NCI-H526 (cell line): ENCODE measurements at places on chromosomes 2 and 18.
A peak's percentile ranks its signal among the peaks of the same experiment; 100 is the strongest.

GRCh38 chr18:63339920-63340484 is 20.4 kb upstream of the BCL2 start:
- DNase-seq: peak; percentile 31

DNA sequence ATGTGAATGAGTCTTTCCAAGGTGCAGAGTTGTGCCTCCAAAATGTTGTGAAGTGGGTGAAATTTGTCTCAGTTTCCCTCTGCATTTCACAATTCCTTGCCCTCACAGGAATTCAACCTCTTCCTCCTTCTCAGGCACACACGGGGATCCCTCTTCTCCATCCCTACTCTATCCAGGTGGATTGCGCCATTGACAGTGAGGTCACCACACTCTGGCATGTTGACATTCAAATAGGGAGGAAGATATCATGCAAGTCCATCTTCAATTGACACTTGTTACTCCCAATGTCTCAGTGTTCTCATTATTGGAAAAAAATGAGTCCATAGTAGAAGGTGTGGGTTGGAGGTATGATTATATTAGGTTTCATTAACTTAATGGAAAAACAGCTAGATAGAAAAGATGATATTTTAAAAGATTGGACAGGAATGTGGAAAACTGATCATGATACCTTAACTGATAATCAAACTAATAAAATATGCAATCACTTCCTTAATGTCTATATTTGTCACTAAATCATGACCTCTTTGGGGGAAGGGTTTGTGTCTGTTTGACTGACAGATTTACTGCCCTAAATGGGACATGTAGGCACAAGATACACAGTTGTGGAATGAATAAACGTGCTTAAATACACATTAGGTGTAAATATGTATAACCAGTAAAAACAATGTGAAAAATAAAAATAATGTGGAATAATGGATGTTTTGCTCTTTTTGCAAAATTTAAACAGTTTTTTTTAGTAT is 213.8 kb upstream of the SLC8A1 start:
- DNase-seq: no peak

DNA sequence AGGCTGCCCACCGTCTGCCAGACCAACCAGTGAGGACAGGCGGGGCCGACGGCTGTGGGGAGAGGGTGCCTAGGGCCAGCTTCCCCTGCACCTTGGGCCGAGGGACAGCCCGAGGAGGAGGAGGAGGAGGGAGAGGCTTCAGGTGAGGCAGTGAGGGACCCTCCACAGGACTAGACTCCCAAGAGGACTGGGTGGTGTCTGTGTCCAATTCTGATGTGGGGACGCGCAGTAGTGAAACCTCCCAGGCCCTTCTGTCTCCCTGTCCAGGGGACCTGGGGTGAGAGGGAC is 19.8 kb upstream of the ASB1 start:
- no peak for DNase-seq

- peak; percentile 53 for DNase-seq
These were observed at the start of gene DOK6 for GRCh38 chr18:69400253-69400975. Gene DOK6 (plus strand): TSS chr18:69400888.

- peak; percentile 35 for DNase-seq
These were observed 24.4 kb downstream of the TFCP2L1 start for GRCh38 chr2:121260370-121261154.

DNA sequence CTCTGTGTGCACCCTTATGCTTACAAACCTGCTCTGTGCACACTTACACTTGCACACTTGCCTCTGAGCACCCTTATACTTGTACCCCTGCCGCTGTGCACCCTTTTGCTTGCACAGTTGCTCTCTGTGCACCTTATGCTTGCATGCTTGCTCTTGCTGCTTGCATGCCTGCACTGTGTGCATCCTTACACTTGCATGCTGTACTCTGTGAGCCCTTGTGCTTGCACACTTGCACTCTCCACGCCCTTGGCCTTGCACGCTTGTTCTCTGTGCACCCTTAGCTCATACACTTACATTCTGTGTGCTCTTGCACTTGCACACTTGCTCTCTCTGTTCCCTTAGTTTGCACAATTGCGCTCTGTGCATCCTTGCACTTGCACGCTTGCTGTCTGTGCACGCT is 78.3 kb downstream of the GNAL start:
- DNase-seq: no peak

- peak; percentile 4 for DNase-seq
These were observed 154.8 kb downstream of the ZNF236 start for GRCh38 chr18:76977108-76977621.

- no peak for DNase-seq
These were observed 92.6 kb upstream of the KCNE4 start for GRCh38 chr2:222959358-222959757.

- peak; percentile 16 for DNase-seq
These were observed 4.3 kb downstream of the STK39 start for GRCh38 chr2:168243061-168243460.

DNA sequence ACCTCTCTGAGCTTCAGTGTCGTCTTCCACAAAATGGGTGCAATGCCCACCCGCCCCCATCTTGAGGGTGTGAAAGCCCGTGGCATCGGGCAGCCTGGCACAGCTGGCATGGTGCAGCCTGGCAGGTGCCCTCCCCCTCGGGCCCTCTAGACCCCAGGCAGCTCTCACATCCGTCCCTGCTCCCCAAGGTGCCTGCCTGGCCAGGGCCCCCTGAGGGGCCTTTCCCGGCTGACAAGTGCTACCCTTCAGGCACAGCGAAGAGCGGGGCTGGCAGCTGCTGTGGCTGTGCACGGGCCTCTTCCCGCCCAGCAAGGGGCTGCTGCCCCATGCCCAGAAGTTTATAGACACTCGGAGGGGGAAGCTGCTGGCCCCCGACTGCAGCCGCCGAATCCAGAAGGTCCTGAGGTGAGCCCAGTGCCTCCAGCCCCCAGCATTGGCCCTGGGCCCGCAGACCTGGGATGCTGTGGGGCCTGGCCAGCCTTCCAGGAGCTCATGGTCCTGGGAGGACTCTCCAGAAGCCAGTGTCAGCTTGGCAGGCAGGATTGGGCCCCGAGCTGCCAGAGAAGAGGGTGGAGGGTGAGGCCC is 13.9 kb upstream of the GPR17 start:
- DNase-seq: no peak

DNA sequence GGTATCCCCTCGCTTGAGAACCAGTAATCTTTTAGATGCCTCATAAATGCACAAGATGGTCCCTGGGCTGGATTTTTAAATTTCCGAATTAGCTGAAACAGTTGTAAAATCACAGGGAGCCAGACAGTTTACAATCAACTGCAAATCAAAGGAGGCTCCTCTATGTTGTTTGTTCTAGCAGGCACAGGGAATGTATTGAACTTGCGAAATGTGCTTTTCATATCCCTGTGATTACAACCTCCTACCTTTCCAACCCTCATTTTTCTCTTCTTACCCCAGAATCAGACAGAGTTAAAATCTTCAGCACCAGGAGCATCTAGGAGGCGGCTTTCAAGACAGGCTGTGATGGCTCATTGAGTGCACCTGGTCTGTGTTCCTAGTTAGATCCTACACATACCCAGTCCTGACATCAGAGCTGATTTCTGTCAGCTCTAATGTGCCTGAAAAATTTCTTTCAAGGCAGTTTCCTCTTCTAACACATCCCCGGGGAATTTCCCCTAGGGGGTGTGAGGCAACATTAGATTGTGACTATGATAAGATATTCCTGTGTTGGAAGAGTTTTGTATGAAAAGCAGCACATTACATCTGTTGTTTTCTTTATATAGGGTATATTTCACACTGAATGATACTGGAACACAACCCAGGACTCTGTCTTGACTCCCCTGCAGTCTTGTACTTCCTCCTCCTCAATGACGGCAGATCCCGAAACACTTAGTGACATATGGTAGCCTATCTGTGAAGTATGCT is 17.9 kb upstream of the CAVIN2 start:
- DNase-seq: no peak

DNA sequence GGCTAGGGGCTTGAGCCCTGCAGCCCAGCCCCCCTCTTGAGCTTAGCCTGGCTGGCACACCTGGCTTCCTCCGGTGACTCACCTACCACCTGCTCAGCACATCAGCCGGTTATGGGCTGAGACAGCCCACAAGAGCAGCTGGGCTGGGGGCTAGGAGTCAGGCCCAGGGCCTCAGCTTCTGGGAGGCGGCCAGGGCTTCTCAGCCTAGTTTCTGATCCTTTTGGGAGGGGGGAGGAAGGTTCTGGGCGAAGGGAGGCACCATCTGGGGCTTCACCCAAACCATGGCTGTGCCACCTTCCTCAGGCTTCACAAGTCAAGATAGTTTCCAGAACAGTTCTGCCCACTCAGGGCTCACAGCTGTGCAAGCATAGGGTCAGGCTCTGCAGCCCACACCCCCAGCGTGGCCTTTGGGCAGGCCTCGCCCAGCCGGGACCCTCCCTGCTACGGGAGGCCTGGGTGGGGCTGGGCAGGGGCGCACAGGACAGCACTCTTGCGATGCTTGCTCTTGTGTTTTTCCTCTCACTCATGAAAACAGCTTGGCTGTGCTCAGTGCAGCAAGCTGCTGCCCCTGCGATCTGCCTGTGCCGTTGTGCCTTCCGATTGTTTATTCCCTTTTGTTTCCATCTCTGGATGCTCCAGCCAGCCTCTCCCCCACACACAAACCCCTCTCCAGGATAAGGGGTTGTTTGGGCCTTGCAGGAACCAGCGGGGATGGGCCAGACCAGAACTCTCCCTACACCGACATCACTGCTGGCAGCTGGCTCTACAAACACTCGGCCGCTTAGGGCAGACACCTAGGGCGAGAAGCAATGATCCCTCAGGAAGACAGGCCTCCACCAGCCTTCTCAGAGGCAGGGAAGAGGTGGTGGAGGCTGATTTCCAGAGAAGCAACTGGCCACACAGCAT is 26.1 kb upstream of the SEMA4C start:
- no peak for DNase-seq

- no peak for DNase-seq
These were observed 137.5 kb downstream of the FMNL2 start for GRCh38 chr2:152472481-152472887.

DNA sequence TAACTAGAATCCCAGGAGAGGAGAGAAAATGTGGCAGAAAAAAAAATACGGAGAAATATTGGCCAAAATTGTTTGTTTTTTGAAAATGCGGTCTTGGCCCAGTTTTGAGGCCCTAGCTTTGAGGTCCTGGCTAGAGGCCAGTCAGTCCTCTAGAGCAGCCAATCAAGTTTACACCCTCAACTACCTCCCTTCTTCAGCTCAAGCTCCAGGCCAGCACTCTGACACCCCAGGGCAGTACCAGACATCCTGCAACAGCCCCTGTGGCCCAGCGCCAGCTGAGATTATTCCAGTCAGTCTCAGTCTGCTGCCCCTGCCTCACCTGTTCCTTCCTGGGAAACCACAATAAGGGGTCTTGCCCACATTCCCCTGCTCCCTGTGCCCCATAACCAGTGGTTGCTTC is 107.7 kb downstream of the UGGT1 start:
- no peak for DNase-seq

GRCh38 chr2:29035016-29035745 is 39.1 kb downstream of the PCARE start:
- no peak for DNase-seq

GRCh38 chr2:76870581-76870980 is 651.6 kb downstream of the LRRTM4 start:
- DNase-seq: no peak

DNA sequence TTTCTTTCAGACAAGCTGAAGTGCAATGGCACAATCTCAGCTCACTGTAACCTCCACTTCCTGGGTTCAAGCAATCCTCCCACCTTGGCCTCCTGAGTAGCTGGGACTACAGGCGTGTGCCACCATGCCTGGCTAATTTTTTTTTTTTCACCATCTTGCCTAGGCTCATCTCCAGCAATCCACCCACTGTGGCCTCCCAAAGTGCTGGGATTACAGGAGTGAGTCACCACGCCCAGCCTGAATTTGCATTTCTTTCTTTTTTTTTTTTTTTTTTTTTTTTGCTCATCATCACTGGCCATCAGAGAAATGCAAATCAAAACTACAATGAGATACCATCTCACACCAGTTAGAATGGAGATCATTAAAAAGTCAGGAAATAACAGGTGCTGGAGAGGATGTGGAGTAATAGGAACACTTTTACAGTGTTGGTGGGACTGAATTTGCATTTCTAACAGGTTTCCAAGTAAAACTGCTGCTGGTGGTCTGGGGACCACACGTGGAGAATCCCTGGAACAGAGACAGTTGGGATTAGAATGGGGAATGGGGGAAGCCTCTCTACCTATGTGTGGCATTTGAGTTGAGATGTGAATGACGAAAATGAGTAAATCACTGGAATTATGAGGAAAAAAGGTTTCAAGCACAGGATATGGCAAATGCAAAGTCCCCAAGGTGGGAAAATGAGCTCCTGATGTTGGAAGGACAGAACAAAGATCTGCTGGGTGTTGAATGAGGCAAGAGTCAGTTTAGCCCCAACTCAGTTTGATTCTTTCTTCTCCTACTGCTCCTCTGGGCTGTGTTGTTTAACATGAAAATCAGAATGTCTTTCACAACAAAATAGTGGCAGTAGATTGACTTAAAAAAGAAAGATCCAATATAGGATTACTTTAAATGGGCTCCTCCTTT is 88.8 kb upstream of the MAP4K4 start:
- peak; percentile 19 for DNase-seq

DNA sequence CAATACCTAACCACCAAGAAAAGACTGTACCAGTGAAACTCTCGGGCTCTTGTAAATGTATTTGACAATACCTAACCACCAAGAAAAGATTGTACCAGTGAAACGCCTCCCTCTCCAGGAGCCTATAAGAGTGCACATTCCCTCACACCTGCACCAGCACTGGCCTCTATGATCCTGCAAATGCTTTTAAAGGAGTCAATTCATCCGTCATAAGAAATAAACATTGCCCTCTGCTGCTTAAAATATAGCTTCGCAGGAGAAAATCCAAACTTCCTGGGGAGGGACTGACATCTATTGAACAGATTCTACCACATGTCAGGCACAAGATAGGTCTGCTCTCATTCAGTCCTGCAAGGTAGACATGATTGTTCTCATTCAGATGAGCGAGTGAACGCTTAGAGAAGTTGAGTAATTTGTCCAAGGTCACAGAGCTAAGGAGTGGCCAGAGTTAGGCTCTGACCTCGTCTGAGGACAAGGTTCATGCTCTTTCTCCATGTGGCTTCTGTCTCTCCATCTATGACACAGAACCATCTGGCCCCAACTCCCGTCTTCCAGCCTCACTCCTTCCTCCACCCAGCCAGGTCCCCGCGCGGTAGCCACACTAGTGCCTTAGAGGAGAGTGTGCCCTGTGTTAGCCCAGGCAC is 38.7 kb downstream of the MCFD2 start:
- DNase-seq: peak; percentile 68

DNA sequence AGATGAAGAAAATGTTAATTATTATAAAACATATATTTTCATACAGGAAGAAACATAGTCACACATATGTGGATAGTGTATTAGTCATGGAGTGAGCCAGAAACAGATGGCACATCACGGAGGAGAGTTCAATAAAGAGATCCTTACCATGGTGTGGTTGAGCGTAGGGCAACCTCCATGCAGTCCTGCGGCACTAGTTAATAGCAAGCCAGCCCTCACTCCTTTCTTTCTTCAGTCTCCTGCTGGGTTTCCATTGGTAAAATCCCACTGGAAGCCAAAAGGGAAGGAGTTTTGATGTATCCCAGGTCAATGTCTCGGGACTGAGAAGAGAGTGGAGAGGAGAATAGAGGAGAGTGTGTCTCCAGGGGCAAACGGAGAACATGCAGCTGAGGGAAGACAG is 328.1 kb downstream of the NR4A2 start:
- DNase-seq: no peak
